ENCODE measurements at places on chromosomes 16 and 17.

- no peak for DNase-seq
These were observed 62.4 kb upstream of the MARCHF10 start for GRCh38 chr17:62870552-62870971.

- DNase-seq: no peak
These were observed 3.2 kb downstream of the TMC6 start for GRCh38 chr17:78125138-78125913.

DNA sequence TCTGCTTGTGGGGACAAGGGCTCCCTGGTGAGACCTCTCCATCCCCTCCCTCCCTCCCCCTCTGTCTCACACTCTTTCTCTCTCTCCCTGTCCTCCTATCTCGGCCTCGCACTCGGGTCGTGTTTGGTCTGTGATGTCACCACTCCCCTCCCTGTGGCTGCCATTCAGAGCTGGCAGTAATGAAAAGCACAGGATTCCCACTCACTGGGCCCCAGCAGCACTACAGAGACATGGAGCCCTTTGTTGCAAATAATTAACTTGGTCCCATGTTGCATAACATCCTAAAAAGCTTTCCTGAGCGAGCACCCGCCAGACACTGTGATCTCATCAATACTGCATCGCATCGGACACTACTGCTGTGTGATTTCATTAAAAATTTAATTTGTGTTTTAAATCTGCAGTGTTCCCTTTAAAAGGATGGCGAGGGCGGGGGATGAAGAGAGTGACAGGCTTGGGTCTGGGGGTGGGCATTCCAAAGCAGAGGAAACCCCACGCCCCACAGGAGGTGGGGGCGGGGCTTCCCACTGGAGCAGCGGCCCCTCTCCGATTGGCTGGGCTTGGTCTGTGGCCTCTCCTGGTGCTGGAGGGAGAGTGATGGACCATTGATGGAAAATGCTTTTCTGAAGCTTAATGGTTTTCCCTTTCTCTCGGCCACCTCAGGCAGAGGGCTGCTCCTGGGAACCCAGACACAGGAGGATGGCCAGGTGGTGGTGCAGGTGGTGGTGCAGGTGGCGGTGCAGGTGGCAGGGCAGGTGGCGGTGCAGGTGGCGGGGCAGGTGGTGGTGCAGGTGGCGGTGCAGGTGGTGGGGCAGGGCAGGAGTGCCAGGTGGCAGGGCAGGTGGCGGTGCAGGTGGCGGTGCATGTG, 15.3 kb upstream of the NPTX1 start:
- no peak for DNase-seq

DNA sequence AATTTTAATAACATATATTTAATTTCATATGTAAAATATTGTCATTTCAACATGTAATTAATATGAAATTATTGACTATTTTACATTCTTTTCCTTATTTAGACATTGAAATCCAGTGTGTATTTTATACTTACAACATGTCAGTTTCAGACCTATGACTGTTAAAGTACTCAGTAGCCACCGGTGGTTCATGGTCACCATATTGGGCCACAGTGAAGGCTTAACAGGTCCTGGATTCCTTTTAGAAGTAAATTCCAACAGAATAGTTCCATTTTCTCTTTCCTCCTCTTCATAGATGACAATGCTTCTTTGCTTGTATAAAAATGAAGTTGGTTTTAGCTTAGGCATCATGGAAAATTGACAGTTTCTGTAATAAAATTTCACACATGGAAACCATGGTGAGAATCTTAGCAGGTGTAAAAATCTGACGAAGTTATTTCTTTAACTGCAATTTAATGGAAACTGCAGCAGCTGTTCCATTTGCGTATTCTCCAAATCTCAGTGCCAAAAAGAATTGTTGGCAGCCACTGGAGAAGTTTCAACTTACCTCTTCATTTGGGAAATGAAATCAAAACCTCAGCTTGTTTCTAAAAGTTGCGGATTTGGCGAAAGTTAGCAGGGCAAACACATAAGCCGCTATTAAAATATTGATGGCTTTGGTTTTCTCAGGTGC, 231.1 kb downstream of the CDH13 start:
- DNase-seq: no peak

- no peak for DNase-seq
These were observed 1.3 kb downstream of the HOXB9 start for GRCh38 chr17:48624544-48625494.

- DNase-seq: no peak
These were observed 215.9 kb upstream of the GSE1 start for GRCh38 chr16:85396879-85397871.

DNA sequence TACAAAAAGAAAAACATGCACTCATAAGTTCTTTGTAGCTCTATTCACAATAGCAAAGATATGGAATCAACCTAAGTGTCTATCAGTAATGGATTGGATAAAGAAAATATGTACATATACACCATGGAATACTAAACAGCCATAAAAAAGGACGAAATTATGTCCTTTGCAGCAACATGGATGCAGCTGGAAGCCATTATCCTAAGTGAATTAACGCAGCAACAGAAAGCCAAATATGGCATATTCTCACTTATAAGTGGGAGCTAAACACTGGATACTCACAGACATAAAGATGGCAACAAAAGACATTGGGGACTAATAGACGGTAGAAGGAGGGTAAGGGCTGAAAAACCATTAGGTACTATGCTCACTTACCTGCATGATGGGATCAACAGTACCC, 5.8 kb downstream of the CMC2 start:
- DNase-seq: no peak

DNA sequence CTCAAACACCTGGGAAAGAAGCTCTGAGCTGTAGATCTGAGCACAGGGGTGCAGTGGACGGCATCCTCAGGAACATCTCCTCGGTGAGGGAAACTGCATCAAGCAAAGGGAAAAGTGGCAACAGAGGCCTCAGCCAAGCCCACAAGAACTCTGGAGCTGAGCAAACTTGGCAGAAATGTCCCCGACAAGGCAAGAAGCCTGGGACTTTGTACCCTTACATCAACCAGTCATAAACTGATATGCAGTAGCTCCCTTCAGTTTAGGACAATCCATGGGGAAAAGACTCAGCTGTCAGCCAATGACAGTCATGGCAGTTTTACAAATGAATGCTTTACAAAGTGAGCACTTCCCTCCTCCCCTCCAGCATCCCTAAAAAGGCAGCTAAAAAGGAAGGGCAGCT, 210.0 kb upstream of the DYNLRB2 start:
- no peak for DNase-seq

- DNase-seq: no peak
These were observed 555 bp downstream of the HDAC5 start for GRCh38 chr17:44122816-44123355.

DNA sequence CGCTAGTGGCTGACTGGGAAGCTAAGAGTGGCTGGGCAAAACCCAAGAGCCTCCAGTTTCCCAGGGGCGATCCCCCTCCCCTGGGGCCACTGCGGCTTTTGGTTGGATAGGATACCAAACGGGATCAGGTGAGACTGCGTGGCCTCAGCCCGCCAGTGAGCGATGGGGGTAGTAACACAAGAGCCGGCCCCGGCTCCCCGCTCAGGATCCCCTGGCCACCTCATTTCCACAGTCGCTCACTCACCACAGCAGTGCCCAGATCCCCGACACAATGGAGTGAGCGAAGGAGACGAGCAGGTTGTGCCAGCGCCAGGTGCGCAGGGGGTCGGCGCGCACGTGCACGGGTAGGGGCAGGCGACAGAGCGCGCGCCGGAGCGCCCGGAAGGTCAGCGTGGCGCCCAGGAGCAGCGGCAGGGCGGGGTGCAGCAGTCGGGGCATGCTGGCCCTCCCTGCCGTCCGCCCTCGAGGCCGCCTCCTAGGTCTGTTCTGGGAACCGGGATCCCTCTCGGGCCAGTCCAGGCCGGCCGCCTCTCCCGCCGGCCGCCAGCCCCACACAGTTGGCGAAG, 290 bp downstream of the TLCD1 start:
- no peak for DNase-seq

DNA sequence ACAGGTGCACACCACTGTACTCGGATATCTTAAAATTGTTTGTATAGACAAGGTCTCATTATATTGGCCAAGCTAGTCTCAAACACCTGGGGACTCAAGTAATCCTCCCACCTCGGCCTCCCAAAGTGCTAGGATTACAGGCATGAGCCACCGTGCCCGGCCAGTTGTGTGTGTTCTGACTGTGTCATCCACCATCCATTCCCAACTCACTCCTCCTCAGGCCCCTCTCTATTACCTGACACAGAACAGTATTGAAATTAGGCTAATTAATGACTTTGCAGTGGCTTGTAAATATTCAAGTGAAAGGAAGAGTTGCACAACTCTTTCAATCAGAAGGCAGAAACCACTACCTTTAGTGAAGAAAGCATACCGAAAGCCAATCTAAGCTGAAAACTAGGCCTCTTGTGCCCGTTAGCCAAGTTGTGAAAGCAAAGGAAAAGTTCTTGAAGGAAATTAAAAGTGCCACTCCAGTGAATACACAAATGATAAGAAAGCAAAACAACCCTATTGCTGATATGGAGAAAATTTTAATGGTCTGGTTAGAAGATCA, 28.7 kb downstream of the GOSR1 start:
- no peak for DNase-seq

DNA sequence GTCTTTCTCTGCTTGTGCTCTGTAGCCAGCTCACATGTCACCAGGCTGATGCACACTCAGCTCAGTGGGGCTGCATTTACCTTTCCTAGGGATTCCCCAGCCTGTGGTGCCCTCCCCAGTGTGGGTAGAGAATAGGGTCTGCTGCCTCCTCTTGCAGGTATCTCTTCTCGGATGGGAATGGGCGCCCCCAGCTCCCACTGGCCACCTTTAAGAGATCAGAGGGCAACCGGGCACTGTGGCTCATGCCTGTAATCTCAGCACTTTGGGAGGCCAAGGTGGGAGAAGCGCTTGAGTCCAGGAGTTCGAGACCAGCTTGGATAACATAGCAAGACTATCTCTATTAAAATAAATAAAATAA, 3.3 kb downstream of the XYLT2 start:
- DNase-seq: no peak

DNA sequence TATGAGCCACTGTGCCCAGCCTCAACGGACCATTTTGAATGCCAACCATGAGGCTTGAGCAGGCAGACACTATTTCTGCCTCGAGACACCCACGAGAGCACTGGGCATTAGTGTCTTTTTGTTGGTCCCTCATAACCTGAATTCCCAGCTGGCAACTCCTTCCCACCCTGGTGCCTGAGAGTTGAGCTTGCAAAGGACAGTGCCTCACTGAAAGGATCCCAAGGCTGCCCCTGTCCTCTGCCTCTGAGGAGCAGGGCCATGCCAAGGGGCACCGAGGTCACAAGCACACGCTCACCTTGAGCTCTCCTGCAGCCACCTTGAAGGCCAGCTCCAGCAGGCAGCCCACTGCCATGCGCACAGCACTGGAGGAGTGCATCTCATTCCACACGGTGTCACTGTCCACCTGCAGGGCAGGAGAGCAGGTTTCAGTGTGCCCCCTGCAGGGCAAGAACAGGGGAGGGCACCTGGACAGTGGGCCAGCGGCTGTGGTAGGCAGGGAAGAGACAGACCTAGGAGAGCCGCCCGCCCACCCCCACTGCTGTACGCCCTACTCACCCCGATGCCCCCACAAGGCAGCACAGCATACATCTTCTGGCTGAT, 12.8 kb downstream of the G6PC3 start:
- DNase-seq: no peak

- DNase-seq: no peak
These were observed 6.5 kb upstream of the CACNA1H start for GRCh38 chr16:1146409-1146808.

GRCh38 chr17:15444805-15445204, 22.6 kb downstream of the CDRT4 start:
- peak; percentile 90 for DNase-seq

DNA sequence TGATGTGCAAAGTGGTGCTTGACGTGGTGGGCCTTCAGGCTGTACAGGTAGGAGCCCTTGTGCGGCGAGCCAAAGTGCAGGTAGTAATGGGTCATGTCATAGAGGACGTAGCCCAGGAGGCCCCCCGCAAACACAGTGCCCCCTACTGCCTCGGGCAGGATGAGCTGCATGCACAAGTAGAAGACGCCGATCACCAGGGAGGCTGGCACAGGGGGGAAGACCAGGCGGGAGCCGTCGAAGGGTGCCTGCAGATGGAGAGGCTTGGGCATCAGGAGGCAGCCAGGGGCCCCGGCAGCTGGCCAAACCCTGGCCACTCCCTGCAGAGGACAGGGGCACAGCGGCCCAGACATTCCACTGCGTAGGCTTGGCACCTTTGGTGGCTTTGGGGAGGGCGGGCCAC, 15.7 kb upstream of the MLKL start:
- DNase-seq: no peak
